ENCODE measurements at places on chromosomes 4 and X.

GRCh38 chr4:46441136-46441859 is 51.4 kb upstream of the GABRA2 start:
- no peak for DNase-seq

DNA sequence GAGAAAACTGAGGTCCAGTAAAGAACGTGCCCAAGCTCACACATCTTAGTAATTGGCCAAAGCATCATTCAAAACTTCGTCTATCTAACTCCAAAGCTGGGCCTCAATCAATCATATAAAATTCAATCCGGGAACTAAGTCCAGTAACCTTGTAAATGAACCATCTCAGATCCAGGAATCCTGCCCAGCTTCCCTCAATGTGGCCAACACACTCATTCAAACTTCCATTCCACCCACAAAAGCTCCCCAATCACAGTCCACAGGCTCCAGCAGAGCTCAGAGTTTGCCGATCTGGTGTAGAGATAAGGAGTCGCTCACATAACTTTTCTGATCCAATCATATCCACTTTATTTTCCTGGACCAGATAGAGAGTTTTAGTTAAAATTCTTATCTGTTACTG is 144.8 kb downstream of the SPATA18 start:
- no peak for DNase-seq

DNA sequence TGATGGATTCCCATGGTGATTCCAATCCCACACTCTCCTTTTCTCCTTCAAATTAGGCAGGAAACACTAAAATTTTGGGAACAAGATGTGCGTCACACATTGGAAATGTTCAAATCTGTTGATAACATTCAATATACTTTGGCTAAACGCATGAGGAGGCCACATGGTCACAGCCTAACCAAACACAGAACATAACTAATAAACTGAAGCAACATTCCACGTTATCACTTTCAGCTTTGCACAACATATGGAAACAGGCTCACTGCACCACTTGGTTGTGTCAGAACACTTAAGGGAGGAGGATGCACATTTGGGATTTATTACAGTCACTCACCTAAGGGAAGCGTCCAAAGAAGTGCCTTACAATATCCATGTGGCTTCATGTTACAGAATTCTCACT is 4.7 kb downstream of the SH3RF1 start:
- no peak for DNase-seq

- DNase-seq: no peak
Measured at GRCh38 chrX:122565952-122566351, 618.1 kb upstream of the GRIA3 start.

GRCh38 chr4:61727286-61727685 is 527.2 kb downstream of the ADGRL3 start:
- no peak for DNase-seq

GRCh38 chrX:16138108-16138427 is 14.7 kb downstream of the GRPR start:
- DNase-seq: peak; percentile 7

DNA sequence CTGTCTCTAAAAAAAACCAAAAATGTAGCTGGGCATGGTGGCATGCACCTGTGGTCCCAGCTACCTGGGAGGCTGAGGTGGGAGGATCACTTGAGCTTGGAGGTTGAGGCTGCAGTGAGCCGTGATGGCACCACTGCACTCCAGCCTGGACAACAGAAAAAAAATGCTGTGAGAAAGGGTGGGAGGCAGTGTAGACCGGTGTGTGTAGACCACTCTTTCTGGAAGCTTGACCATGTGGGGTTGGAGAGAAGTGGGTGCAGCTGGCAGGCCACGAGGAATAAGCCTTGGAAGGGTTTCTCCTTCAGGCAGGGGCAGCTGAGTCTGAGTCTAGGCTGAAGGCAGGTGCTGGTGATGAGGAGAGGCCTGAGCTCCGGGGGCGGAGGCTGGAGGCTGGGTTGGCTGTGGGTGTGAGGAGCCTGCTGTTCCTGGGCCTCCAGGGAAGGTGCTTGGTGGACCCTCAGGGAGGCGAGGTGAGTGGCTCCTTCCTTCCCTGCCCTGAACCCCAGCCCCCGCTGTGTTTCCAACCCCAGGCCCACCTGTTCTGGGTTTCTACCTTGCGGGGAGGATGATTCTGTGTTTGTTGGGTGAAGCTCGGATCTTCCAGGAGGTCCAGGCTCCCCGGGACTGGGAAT is 9.3 kb upstream of the TBC1D14 start:
- no peak for DNase-seq

DNA sequence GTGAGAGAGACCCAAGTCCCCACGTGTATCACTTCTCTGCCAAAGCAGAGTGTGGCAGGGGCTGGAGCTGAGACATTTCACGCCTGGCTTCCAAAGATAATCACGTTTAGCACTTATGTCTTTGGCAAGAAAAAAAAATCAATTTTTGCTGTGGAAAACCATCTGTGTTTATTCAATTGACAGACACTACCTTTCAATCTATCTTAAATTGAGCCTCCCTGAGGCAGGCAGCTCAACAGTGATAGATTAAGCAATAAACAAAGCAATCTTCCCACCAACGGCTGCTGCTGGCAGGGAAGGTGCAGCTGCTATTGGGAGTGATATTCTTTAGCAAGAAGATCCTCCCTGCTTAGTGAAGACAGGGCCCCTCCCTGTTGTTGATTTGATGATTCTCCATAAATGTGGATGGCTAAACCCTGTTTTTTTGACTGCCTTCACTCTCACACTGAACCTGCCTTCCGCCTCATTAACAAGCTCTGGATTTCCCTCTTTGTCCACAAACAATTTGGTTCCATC is 11.6 kb upstream of the MAGEB17 start:
- no peak for DNase-seq

GRCh38 chrX:97806238-97806637 is 922.5 kb downstream of the RPA4 start:
- DNase-seq: no peak

GRCh38 chrX:118948270-118948669 is 26.1 kb upstream of the LONRF3 start:
- no peak for DNase-seq

DNA sequence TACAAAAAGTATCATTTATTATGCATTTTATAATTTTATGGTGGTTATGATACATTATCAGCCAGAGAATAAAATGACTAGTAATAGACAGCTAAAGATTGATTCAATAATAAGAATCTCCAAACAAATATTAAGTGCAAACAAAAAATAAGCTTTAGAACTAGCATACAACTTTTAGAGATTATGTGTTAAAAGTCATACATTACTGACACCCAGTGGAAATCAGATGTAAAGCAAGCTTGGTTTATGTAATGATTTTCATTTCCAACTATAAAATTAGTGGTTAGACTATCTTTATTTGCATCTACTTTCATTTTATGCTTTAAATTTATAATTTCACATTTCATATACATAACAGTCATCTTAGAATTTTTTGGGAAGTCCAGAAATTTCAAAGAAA is 57.7 kb downstream of the IL13RA2 start:
- no peak for DNase-seq

GRCh38 chr4:1212546-1213335 is 36.2 kb downstream of the CTBP1 start:
- no peak for DNase-seq

DNA sequence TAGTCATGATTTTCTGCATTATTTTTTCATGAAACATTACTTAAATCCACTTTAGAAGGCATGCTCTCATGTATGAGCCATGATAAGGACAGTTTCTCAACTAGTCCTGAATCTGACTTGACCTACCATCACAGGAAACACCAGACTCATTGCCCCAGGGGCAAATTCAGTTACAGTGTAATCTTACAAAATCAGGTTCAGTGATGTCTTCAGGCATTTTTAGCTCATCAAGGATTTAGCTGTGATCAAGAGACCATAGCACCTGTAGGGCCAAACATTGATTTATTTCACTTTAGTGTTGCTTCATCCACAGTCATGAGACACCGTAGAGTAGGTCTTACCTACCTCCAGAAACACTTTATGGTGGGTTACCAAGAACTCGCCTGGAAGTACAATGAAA is 3.1 kb upstream of the TASL start:
- no peak for DNase-seq

DNA sequence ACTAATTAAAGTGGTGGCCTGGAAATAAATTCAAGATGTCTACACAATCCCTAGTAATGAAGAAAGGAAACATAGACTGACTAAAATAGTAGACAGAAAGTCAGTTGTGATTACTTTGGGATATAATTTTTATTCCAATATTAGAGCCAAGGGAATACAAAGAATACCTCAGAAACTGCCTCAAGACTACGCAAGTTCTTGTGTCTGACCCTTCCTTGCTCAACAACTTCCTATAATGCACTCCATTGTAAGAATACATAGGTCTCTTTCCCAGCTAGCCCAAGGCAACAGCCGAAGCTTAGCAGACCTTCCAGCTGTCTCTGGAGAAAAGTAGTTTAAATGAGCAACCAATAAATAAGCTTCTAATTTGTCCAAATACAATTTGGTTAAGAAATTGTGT is 315.9 kb downstream of the IQCM start:
- DNase-seq: no peak

- DNase-seq: peak; percentile 36
Measured at GRCh38 chr4:145494666-145495270, 13.1 kb downstream of the SMAD1 start.

- DNase-seq: no peak
Measured at GRCh38 chrX:26778320-26778888, 562.4 kb downstream of the MAGEB5 start.

DNA sequence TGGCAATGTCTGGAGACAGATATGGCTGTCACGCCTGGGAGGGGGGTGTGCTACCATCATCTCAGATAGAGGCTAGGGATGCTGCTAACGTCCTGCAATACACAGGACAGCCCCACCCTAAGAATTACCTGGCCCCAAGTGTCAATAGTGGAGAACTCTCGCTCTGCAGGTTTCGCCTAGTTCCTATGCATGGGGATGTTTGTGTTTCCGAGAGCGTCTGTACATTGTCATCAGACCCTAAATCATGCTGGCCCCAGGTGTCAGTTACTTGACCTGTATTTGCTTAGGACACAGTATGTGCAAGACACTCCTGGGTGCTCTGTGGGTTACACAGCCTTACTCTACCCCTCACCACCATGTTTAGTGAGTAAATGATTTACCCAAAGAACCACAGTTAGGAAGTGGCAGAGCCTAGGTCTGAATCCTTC is 90.8 kb downstream of the AFF1 start:
- no peak for DNase-seq

DNA sequence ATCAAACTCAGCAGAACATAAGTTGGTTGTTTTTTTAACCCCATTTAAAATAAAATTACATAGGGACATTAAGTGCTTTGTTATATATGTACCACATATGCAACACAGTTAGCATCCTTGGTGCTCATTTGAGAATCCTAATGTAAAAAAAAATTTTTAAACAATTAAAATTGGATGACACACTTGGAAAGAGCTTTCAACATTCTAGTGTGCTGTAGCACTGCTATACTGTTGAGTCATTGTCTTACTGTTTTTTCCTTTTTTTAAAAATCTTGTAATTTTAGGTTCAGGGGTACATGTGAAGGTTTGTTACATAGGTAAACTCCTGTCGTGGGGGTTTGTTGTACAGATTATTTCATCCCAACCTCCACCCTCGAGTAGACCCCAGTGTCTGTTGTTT is 12.8 kb downstream of the THAP9 start:
- DNase-seq: no peak

- DNase-seq: no peak
Measured at GRCh38 chrX:31872007-31872406, 800.2 kb upstream of the FTHL17 start.
